ENCODE measurements at places on chromosomes 3 and 15.

DNA sequence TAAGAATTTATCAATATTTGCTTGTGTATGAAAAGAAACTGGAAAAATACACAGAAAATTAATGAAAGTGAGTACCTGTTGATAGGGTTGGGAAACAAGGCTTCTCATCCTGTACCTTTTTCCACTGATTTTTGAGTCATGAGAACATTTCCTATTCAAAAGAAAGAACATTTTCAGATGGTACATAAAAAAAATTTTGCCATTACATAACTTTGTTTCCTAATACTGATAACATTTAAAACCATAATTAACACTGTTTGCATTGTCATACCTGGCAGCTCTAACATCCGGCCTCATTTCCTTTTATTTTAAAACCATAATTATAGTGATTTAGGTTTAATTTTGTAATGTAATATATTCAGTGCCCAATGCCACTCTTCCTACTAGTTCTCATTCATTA lies 11.7 kb downstream of the NKTR start:
- no peak for DNase-seq

DNA sequence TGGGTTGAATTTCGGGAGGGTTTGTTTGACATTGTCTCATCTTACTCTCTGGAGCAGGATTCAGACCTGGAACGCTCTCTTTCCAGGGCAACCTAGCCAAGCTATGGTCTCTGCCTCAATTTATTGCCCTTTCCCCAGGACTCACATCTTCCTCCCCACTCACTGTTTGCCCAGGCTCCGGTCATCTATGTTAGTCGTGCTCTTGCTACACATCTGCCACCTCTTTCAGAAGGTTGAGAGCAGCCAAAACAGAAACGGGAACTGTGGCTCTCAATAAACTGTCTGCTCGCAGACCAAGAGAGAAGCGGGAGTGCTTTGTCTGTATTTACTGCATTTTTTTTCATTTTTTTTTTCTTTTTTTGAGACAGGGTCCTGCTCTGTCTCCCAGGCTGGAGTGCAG lies 81.6 kb downstream of the ST6GAL1 start:
- DNase-seq, result no peak

- DNase-seq, result no peak
Observed at GRCh38 chr3:127646501-127647046, 17.6 kb downstream of the PODXL2 start.

DNA sequence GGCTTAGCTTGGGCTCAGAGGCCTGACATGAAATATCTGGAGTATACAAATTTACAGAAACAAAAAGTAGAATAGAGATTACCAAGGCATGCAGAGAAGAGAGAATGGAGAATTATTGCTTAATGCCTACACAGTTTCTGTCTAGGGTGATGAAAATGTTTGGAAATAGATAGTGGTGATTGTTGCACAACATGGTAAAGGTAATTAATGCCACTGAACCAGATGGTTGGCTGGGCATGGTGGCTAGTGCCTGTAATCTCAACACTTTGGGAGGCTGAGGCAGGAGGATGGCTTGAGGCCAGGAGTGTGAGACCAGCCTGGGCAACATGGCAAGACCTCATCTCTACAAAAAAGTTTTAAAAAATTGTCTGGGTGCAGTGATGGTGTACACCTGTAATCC lies 46.6 kb upstream of the OSBPL11 start:
- no peak for DNase-seq

DNA sequence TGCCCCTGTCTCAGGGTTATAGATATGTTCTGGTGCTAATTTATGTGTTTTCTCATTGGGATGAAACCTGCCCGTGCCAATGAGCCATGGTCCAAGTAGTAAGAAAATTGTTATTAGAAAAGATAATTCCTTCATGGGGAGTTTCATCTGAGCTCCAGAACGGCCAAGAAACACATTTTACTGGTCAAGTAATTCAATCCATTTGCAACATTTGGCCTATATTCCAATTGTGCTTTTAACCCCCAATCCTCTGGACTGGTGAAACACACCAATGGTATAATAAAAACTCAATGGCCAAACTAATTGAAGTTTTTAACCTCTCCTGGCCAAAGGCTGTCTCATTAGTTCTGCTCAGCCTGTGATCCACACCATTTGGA lies 53.7 kb upstream of the XCR1 start:
- no peak for DNase-seq

DNA sequence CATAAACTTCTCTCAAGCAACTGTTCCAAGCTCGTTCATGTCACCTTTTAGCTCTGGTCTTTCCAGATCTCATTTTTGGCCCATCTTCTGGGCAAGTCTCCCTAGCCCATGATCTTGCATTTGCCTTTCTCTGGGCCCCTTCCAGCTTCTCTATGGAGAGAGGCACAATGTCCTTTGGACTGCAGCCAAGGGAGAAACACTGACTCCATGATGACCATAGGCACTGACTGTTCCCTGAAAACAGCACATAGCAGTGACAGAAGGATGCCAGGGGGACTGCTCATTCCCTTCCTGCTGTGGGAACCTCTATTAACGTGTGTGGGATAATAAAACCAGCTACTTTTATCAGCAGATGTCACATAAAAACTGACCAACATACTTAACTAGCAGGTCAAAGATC lies 60.3 kb downstream of the STRIT1 start:
- no peak for DNase-seq

- DNase-seq, result no peak
Observed at GRCh38 chr3:130470126-130470525, 46.9 kb upstream of the COL6A6 start.

- no peak for DNase-seq
Observed at GRCh38 chr15:55484917-55485672, 22.9 kb downstream of the DNAAF4 start.

GRCh38 chr3:14127516-14128161 lies 2.8 kb downstream of the TMEM43 start:
- no peak for DNase-seq

Data from H54 (cell line).